ENCODE measurements at places on chromosomes 16 and 17.

GRCh38 chr17:3959921-3960601, 4.2 kb downstream of the ATP2A3 start:
- DNase-seq: no peak

- DNase-seq: no peak
Observed at GRCh38 chr17:18042983-18043382, 3.8 kb downstream of the GID4 start.

DNA sequence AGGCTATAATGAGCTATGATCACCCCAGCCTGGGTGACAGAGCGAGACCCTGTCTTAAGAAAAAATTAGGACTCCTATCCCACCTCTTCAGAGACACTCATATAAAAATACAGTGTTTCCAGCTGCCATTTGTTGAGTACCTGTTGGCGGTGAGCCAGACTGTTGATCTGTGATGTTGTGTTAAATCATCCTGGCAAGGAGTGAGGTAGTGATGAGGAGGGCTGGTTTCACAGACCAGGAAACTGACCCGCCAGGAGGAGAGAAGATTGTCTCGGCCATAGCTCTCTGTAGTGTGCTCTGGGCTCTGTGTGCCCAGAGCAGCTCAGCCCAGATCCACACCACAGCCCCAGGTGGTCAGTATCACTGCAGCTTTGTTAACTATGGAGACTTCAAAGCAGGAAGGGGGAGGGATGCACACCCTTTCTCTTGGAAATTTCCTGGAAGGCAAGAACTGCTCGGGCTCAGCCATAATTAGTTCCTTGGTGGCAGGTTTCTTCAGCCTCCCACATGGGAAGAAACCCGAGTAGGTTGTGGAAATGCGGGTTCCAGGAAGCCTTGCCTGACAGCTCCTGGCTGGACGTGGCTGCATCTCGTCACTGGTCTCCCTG, 343.0 kb downstream of the SNX29 start:
- DNase-seq: no peak

- no peak for DNase-seq
Observed at GRCh38 chr16:2213817-2214718, 572 bp downstream of the PGP start.

GRCh38 chr17:15169676-15170075, 95.5 kb downstream of the PMP22 start:
- no peak for DNase-seq

- no peak for DNase-seq
Observed at GRCh38 chr17:15501793-15502192, 34.4 kb upstream of the CDRT4 start.

- DNase-seq: peak; percentile 28
Observed at GRCh38 chr16:1188432-1189189, 35.7 kb downstream of the CACNA1H start.

DNA sequence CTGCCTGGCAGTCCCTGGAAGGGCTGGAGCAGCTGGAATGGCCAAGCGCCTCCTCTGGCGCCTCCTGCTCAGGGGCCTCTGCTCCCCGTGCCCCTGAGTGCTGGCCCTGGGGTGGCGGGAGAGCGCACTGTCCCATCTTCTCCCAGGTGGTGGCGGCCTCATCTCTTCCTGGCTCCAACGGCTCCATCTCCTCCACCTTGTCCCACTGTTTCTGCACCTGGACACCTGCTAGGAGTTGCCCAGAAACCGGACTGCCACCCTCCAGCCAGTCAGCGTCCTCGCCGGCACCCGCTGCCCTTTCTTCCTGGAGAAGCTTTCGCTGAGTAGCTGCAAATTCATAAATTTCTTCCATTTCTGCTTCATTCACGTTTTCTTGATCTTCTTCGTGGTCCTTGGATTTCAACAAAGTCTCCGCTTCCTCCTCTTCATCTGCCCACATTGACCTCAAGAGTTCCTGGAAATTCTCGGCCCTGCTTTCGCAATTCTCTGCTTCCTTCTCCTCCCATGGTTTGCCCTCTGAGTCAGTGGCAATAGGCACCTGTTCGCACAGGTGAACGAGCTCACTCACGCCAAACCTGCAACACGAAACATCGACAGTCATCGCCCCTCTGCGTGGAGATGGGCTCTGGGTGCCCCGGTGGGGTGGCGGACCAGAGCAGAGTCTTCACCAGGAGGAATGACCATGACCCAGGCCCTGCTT, 13.7 kb upstream of the NLRC3 start:
- no peak for DNase-seq

DNA sequence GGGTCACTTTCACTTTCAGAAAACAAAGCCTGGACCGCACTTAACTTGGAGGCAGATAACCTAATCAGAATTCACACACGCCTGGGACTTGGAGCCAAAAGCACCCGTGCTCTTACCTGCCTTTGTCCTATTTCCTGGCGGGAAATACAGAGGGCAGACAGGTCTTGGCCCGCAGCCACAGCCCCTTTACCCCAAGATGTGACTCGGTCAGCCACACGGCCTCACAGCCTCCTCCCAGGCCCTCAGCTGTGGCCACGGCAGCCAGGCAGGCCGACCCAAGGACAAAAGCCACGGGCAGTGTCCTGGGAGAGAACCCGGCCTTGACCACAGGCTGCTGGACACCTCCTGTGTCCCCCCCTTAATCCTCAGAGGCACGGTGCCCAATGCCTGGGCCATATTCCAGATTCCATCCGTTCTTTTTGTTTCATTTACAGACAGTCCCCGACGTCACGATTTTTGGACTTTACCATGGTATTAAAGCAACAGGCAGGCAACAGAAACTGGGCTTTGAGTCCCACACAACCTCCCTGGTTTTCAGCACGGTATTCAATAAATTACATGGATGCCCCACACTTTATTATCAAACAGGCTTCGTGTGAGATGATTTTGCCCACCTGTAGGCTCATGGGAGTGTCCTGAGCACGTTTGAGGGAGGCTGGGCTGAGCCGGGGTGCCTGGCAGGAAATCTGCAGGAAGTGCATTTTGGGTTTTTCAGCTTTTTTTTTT, 30.1 kb upstream of the GAA start:
- no peak for DNase-seq

- DNase-seq: no peak
Observed at GRCh38 chr16:30383521-30383920, 1.2 kb upstream of the SEPTIN1 start.

DNA sequence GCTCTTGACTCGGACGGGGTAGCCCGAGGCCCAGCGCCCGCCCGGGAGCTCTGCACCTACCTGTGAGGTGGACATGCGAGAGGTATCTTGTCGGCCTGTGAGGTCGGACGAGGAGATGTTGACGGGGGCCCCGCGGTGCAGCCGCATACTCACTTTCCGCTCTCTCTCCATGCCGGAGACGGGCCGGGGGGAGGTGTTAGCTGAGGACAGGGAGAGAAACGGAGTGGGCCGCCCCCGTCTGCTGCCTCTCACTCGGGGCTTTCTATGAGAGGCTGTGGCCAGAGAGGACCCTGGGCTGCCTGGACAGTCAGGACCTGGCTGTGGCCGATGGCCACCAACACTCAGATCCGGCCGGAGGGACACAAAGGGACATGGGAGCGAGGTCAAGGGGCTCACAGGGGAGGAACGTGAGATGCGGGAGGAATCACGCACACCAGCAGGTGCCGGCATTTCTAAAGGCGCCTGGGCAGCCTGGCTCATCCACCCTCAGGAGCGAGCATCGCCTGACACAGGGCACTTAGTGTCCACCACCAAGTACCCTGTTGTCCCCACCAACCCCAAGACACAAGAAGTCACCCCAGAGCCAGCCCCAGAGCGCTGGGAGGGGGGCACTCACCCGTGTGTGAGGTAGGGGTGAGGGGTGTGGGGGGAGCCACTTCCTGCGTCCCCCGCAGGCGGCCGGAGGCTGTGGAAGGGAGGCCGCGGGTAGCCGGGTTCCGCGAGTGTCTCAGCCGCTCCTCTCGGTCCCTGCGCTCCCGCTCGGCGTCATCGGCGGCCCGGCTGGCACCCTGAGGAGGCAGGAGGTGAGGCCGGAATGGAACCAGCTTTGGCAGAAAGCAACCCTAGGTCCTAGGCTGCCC, 20.2 kb downstream of the SLC16A3 start:
- DNase-seq: no peak

DNA sequence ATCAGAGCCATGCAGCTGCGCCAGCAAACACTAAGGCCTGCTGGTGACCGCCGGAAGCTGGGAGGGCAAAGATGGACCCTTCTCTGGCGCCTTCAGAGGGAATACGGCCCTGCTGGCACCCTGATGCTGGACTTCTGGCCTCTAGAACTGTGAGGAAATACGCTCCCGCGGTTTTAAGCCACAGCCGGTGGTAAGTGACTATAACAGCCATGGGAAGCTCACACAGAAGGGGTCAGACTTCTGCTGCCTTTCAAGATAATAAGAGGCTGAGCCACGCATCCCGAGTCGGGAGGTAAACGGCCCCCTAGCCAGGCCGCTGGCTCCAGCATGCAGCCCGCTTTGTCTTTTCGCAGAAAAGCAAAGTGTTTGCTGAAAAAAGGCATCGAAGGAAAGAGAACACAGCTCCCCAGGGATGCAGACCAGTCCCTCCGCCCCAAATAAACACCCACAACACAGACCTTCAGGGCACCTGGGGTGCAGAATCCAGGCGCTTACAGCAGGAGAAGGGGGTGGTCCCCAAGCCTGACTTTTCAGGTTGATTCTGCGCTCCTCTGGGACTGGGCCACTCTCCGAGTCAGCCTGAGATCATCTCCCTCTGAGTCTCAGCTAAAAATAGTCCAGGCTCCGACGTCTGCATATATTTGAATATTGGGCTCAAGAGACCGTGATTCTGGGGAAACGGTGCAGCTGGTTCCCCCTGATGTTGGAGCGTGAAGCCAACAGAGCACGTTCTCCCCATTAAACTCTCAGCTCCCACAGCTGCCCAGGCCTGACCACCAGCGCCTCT, 89.7 kb downstream of the MGAT5B start:
- no peak for DNase-seq

DNA sequence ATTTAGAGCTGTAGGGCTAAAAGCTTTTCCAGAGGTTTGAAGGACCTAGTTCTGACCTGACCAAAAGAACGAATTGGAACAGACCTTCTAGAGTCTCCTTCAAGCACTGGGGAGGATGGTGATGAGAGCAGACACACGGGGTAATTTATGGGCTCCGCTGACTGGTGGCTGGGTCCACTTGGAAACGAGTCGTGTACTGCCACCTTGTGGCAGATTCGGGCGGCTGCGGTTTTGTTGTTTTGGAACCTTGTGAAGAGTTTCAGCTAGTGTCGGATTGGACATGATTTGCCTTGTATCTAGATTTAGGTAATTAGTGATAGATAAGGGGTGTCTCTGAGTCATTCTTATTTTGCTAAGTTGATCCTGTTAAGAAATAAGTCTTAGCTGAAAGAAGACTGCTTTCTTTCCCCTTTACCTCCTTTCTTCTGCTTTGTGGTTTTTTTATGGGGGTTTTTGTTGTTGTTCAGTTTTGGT, 98.9 kb downstream of the AATF start:
- peak; percentile 88 for DNase-seq

DNA sequence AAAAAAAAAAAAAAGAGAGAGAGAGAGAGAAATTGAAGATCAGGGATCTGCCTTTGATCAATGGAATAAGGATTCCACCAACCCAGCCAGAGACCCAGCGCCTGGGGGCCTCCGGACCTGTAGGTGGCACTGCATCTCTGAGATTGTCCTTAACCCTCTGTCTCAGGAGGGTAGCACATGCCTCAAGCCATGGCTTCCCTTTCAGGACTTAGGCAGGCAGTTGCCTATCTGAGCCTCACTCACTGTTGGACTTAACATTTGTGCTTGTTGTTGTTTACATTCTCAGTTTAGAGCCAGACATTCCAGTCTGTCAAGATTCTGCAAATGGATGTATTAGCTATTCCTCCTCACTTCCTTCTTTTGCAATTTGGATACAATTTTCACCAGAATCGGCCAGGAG, 5.1 kb upstream of the SCNN1B start:
- DNase-seq: peak; percentile 49

DNA sequence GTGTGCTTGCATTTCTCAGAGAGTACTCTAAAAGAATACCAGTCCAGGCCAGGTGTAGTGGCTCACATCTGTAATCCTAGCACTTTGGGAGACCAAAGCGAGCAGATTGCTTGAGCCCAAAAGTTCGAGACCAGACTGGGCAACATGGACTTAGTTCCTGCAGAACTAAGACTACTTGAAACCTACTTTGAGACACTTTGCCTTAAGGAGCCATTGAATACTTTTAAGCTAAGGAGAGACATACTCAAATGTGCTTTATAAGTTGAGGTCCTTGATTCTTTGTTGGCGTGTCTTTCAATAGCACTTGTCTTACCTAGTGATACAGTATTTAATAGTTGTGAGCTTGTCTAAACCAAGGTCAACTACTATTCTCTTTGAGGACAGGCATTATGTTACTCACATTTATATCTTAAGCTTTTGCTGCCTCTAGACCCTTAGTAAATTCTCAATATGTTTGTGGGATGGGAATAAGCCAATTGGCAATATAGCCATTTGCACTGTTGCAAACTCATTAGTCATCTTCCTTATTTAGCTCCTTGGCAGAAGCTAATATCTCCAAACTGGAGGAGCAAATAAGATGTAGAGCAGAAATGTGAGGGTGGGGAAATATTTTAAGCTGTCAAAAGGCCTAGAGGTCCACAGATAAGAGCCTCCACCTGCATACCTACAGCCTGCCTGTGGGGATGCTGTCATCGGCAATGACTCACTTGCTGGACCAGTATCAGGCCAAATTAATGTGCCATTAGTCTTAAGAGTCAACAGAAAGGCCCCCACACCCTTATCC, 16.3 kb downstream of the SCPEP1 start:
- no peak for DNase-seq

- DNase-seq: no peak
Observed at GRCh38 chr17:35717475-35717874, 14.0 kb upstream of the RASL10B start.

GRCh38 chr17:16287563-16288027, 65.7 kb downstream of the CENPV start:
- DNase-seq: no peak

DNA sequence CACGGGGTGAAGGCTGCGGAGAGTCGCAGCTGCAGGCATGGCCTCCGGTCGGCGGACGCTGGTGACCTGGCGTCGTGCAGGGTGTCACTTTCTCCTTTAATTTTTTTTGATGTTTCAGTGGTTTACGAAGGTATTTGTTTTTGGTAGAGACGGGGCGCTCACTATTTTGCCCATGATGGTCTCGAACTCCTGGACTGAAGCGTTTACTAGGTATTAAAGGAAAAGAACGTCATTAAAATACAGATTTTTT, 17.1 kb downstream of the ZNF213 start:
- no peak for DNase-seq

DNA sequence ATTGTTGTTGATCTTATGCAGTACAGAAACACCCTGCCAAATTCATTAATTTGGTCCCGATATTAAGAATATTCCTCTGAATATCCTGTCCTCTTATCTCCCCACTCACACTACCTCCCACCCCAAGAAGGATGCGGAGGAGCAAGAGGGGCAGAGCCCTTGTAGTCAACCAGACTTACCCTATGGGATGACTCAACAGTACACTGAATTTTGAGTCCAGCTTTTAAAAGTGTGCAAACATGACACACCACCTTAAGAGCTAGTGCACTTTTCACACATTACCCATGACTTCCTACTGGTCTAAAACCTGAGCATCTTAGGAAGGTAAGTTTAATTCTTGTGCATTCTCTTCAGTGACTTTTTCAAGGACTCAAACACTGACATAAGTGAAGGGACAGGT, 9.5 kb downstream of the USP22 start:
- DNase-seq: no peak

GRCh38 chr16:78092758-78093157, 6.7 kb upstream of the WWOX start:
- DNase-seq: no peak

All from SK-MEL-5 (cell line).